ENCODE measurements at places on chromosomes 2 and 18.

DNA sequence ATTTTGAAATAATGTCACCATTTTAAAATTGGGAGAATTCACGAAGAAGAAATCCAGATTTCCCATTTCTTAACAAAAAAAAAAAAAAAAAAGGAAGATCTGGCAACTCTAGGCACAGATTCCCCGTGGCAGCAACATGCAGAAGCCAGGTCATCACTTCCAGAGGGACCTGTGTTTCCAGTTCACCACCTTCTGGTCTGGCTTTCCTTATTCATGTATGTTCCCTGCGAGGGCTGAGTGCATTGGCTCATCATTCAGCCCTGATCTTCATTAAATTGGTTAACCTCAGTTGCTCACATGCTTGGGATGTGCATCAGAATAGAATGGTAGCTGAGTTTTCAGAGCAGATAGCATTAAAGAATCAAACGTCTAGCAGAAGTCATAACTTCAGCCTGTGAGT is 25.0 kb upstream of the MAP3K20 start:
- DNase-seq, result no peak

DNA sequence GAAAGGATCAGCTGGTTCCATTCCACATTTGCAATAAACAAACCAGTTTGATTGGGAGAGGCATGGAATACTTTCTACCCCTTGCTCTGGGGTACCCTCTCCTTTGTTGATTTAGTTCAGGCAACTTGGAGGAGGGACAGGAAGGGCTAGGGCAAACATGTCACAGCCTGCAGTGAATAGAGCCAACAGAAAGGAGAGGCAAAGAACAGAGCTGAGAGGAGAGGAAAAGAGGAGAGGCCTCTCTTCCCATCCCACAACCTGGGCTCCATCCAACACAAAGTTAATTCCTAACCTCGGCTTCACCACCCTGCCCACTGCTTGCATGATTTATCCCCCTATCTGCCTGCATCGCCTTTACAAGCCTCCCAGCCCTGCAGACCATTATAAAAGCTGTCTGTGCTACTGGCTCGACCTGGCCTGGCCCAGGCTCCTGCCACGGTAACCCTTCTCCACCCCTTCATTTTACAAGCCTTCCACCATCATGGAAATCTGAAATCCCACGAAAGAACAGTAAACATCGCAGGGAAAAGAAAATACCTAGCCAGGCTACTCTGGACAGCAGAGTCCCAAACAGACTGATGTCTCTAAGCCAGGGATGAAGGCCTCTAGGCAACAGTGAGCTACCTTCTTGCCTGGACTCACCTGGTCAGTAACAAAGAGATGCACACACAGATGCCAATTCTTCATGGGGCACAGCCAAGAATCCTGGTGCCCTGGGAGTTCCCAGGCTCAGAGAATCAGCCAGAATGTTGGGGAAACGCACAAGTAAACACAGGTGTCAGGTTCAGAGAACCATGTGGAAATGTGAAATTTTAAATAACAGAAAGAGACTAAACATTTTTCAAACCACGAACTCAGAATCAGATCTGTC is 43.6 kb downstream of the NHEJ1 start:
- DNase-seq, result no peak

GRCh38 chr18:7301094-7301493 is 70.2 kb downstream of the LRRC30 start:
- no peak for DNase-seq

DNA sequence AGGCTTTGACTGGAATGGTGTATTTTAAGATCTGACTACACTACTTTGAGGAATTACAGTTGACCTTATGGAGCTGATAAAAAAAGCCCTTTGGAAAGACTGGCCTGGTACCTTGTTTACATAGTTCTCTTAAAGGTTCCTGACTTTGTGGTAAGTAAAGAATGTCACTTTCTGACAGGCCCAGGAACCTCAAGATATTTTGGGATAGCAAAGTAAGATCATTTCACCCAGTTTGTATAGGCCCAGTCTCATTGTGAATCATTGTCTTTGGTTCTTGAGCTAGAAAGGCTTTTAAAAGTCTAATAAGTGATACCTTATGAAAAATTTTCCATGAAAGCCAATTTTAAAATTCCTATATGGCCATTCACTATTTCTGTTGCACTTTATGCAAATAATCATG is 316.3 kb upstream of the LRRTM4 start:
- no peak for DNase-seq

- no peak for DNase-seq
Measured at GRCh38 chr2:71235930-71236587, 9.2 kb upstream of the PAIP2B start.

- DNase-seq, result no peak
Measured at GRCh38 chr2:218291318-218292047, 820 bp downstream of the TMBIM1 start.

GRCh38 chr2:178448968-178449661 is 1.9 kb downstream of the PRKRA start:
- no peak for DNase-seq

DNA sequence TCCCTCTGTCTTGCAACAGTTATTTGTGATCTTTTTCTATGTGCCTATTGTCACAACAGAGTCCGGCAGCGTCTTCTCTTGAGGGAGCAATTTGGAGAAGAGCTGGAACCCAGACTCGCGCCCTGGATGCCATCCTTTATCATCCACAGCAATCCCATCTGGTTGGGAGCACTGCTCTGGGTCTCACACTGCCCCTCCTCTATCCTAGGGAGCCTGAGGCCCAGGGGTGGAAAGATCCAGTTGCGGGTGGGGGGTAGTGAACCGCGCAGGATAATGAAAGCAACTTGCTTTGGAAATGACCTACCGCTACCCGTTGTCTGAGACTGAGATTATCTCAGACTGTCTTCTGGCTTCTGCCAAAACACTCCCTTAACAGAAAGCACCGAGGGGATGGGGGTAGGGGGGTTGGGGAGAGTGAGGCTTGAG is 713 bp downstream of the WBP1 start:
- no peak for DNase-seq

DNA sequence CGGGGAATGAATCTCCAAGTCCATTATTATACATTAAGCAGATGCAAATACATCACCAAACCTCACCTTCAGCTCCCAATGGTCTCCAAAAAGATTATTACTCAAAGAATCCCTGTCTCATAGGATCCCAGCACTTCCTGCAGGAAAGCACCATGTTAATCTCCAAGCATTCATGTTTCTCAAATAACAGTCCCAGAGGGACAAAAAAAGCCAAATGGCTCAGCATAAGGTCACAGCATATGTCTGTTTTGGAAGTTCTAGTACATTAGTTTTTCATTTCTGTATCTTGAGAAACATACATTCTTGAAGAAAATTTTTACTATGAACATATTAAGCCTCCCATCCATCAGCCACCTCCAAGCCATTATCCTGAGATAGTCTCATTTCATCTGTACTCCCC is 103.3 kb downstream of the METTL4 start:
- no peak for DNase-seq

DNA sequence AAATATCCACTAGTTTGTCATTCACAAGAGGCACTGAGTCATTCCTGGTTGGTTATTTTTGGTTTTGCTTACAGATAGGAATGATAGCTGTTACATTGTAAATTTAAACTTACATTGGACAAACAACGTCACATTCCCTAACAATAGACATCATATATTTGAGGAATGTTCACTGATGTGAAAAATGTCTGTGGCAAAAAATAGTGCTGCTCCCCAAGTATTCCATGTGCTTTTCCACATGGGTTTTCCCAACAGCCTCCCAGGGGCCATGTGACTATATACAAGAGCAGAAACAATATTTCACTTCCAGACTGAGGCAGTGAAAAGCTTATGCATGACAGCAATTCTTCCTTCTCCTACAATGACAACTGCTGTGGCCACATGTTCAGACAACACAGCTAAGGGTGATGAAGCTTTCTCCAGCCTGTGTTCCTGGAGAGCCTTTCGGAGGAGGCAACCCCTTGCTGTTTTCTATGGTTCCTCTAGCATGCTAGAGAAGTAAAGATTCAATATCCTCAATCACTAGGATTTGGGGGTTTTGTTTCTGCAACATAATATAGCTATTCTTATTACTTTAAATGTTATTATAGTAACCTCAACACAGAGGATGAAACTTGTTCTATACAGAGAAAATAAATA is 202.7 kb downstream of the PTH2R start:
- no peak for DNase-seq

DNA sequence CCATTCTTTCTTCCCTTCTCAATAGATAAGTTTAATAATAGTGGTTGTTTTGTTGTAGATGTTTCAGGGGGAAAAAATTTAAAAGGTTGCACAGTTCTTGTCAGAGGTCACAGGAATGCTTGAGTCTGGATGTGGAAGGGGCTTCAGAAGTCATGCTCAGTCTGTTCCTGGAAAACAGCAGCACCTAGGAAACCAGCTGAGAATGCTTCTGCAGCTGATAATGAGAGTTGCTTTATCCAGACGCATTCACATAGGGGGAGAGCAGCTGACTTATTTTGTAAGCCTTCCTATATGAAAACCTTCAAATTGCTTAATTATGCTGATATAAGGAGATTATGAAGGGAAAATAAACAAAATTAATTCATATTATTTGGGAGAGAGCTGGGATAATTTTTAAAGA is 235.5 kb downstream of the GULP1 start:
- no peak for DNase-seq

GRCh38 chr2:222448748-222449181 is 24.4 kb downstream of the SGPP2 start:
- DNase-seq, result no peak

- DNase-seq, result no peak
Measured at GRCh38 chr2:220167956-220168355, 540.5 kb downstream of the SLC4A3 start.

All from Kasumi-1 (cell line).